ENCODE measurements at places on chromosomes 2 and 18.

- DNase-seq, result no peak
These were observed 38.0 kb downstream of the VSNL1 start for GRCh38 chr2:17578466-17578928.

GRCh38 chr2:63679252-63679855 is 90.6 kb downstream of the MDH1 start:
- no peak for DNase-seq

GRCh38 chr2:211248841-211249240 is 692.4 kb downstream of the CPS1 start:
- no peak for DNase-seq

DNA sequence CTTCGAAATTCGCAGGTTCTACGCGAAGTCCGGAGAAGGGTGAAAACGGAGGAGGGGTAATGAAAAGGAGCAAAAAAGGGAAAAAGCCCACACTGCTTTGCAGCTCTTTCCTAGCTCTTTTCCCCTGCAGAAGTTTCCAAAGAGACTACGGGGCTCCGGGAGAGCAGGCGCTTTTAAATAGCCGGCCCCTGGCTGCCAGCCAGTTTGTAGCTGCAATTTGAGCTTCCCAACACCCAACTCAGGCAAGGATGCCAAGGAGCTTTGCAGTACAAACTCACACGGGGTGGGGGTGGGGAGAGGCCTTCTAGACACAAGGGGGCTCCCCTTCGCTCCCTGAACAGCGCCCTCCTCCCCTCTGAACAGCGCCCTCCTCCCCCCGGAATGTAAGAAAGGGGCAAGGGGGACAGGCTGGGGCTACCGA is at the start of gene IGFBP5:
Gene IGFBP5, minus strand, starts transcription at position 149 of the 421 bp plus-strand sequence. CDS start 774 bp downstream, outside the sequence.
- DNase-seq, result no peak

- no peak for DNase-seq
These were observed 83.8 kb downstream of the LRATD1 start for GRCh38 chr2:14716319-14716718.

GRCh38 chr2:204226305-204226880 is 289.8 kb downstream of the ICOS start:
- no peak for DNase-seq

GRCh38 chr2:134232461-134232860 is 21.4 kb upstream of the MGAT5 start:
- DNase-seq, result no peak

- no peak for DNase-seq
These were observed 50.2 kb upstream of the LRP1B start for GRCh38 chr2:142180820-142181533.

DNA sequence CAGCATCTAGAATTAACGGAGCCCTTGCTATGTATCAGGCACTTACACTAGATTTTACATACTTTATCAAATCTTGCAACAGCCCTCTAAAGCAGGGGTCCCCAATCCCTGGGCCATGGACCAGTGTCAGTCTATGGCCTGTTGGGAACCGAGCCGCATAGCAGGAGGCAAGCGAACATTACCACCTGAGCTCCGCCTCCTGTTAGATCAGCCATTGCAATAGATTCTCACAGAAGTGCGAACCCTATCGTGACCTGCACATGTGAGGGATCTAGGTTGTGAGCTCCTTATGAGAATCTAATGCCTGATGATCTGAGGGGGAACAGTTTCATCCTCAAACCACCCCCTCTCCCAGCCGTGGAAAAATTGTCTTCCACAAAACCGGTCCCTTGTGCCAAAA is 13.4 kb downstream of the DNAJB2 start:
- DNase-seq, result no peak

DNA sequence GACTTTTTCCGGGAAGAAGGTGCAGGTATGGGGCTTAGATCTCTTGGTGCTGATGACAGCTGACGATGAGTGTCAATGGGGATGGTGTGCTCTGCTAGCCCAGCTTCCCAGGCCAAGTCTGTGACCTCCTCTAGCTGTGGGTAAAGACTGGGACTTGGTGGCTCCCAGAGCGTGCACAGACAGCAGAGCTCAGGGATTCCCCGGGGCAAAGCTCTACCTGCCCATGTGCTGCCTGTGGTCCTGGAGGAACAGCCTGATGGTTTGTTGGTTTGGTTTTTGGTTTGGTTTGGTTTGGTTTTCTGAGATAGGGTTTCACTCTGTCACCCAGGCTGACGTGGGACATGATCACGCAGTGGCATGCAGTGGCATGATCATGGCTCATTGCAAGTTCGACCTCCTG is 19.2 kb downstream of the ATP6V1B1 start:
- DNase-seq, result no peak

GRCh38 chr2:118968042-118968441 is 26.0 kb downstream of the MARCO start:
- no peak for DNase-seq

DNA sequence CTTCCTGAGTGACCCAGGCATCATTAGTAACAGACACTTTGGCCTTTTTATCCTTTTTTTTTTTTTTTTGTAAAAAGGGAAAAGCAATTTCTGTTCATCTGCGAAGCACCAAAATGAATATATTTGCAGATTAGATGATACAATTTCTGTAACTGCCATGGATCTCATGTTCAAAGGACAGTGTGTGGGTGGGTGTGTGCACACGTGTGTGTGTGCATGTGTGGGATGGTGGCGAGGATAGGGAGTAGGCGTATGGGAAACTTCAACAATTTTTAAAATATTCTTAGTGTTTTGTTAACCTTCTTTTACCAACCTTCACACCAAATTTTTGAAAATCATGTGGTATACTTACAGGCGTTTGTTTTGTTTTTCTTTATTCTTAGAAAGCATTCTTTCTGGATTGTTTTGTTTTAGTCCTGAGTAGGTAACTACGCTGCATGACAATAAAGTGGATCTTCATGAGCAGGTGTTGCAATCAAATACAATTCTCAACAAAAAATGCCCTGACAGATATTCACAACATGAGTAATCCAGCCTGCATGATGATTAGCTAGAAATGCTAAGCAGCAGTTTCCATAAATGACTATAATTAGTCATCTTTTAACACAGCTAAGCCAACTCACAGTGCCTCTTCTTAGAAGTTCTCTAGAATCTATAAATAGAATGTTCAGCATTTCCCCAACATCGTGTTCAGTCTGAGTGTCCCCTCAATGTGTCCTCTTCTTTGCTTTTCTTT is 53.5 kb upstream of the RMDN2 start:
- peak; percentile 43 for DNase-seq

GRCh38 chr2:31193806-31194205 is 23.5 kb downstream of the CAPN14 start:
- no peak for DNase-seq

- no peak for DNase-seq
These were observed 16.2 kb downstream of the ATIC start for GRCh38 chr2:215328066-215328465.

DNA sequence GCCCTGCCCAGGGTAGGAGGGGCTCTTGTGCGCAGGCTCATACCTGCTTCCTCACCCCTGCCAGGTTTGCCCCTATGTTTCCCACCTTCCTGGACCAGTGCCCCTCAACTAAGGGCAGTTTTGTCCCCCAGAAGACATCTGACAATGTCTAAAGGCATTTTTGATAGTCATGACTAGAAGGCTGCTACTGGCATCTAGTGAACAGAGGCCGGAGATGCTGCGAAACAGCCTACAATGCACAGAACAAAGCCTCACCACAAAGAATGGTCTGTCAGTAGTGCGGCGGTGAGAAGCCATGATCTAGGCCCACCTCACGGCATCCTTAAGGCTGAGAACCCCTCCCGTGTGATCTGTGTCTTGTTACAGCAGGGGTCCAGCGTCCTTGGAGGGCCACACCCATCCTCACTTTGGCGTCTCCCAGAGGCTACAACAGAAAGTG is 96.0 kb downstream of the TMEM17 start:
- DNase-seq, result no peak

DNA sequence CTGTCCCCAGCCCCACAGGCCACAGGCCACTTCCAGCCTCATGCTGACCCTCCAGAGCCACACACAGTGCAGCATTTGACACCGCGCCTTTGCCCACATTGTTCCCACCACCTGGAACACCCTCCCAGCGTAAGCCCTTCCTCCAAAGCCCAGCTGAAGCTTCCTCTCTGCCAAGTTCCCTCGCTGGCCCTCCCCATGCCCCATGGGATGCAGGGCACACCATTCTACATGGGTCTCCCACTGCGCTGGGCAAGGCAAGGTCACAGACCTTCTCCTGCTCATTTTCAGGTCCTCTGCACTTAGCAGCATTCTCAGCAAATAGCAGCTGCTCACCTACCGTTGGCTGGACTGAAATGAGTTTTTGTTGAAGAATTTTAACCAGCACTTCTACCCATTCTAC is 455.5 kb downstream of the EIPR1 start:
- DNase-seq, result no peak

DNA sequence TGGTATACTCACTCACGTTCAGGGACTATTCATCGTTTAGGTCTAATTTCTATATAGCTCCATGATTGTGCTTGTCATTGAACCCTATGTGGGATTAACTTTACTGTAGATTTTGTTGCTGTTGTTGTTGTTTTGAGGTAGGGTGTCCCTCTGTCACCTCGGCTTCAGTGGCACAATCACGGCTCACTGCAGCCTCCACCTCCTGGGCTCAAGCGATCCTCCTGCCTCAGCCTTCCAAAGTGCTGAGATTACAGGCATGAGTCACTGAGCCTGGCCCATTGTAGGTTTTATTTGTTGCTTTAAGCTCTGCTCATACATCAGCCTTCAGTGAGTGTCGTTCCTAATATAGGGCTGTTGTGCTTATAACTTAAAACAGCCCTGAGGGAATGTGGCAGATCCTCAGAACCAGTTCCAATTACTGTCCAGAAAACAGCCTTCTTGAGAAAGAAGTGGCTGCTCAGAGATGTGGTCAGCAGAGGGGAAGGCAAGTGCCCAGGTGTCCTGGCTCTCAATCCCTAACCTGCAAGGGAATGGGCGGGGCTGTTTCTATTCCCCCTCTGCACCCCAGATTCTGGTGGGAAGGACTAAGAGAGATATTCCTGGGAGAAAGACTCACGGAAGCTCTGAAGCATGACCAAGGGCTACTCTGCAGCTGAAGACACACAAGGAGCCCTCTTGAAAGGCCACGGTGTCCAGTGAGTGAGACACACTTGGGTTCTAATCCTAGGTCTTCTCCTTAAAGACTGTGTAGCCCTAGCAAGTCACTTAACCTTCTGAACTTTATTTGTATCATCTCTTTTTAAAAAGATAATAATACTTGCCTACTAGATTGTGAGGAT is 79.6 kb upstream of the LCLAT1 start:
- DNase-seq, result no peak

- no peak for DNase-seq
These were observed 118.6 kb upstream of the SP5 start for GRCh38 chr2:170596576-170596975.

GRCh38 chr2:156038021-156038420 is 294.5 kb downstream of the NR4A2 start:
- no peak for DNase-seq

DNA sequence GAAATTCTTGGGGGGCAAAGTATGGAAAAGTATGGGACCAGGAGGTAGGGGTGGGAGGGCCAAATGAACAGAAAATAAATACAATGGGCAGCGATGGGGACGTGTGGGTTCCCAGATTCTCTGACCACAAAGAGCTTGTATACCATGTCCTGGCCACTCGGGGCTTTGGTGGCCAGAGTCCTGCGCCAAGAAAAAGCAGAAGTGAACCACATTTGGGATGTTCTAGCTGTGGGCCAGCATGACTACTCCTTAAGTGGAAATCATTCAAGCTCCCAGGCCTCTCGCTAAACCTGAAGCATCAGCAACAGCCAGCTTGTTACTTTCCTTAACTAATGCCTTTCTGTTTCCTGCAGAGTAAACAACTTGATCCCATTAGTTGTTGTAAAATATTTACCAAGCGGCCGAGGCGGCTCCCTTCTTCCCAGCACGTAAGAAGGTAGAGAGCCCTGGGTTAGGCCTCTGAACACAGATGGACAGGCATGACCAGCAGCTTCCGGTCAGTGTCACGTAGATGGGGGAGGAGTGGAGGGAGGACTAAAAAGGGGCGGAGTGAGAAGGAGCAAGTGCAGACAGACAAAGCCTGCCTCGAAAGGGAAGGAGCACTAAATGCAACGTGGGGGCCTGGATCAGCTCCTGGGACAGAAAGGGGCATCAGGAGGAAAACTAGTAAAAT is 88.2 kb downstream of the GALNT14 start:
- no peak for DNase-seq

DNA sequence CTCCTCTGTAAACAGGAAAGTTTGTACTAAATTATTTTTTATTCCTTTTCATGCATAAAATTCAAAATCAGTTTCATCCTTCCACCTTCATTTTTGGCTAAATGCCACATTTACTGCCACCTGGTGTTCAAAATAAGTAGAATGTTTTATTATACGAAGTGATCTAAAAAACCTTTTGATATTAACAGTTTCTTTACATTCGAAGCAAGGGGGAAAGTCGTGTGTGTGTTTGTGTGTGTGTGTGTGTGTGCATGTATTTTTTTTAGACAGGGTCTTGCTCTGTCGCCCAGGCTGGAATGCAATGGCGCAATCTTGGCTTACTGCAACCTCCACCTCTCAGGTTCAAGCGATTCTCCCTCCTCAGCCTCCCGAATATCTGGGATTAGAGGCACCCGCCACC is 9.0 kb upstream of the SCN9A start:
- no peak for DNase-seq

DNA sequence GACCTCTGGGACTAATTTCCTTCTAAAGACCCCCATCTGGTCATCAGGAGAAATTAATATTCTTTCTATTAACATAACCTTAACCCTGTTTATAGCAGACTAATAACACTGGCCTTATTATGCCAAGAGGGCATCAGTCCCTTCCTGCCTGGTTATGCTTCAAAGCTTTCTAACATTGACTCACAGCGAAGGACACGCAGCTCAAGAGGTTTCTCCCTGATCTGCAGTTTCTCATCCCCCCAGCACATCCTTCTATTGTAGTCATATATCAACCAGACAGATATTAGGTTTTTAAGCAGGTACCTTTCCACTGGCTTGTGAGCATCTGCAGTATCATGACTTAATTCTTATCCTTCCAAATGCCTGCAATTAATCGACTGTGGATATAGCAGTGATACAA is 100.0 kb upstream of the CXCR4 start:
- DNase-seq, result no peak

GRCh38 chr2:20444993-20445910 is 1.6 kb upstream of the RHOB start:
- no peak for DNase-seq

GRCh38 chr2:32446369-32446768 is 89.5 kb downstream of the BIRC6 start:
- no peak for DNase-seq

- peak; percentile 31 for DNase-seq
These were observed 58.9 kb upstream of the STON1 start for GRCh38 chr2:48471048-48471474.

- no peak for DNase-seq
These were observed 204.4 kb downstream of the MCFD2 start for GRCh38 chr2:46711156-46711555.

DNA sequence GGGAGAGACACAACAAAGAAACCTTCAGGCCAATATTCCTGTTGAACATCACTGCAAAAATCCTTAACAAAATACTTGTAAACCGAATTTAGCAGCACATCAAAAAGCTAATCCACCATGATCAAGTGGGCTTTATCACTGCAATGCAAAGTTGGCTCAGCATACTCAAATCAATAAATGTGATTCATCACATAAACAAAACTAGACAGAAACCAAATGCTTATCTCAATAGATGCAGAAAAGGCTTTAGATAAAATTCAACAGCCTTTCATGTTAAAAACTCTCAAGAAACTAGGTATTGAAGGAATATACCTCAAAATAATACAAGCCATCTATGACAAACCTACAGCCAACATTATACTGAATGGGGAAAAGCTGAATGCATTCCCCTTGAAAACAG is 20.6 kb downstream of the GTF2A1L start:
- DNase-seq, result no peak

- DNase-seq, result no peak
These were observed 36.4 kb downstream of the CFAP221 start for GRCh38 chr2:119580550-119581072.
